Natural killer cell (primary cell): ENCODE measurements at places on chromosomes 6 and 20. TPM values are rescaled to one million over a fixed set of nuclear protein-coding genes. Genes with fewer than 3 reads are reported as not detected.

GRCh38 chr6:123635567-123635966 lies 1.2 kb downstream of the TRDN start:
- DNase-seq = no peak

GRCh38 chr20:48384147-48384818 lies 443.5 kb downstream of the PREX1 start:
- DNase-seq = no peak

GRCh38 chr6:37547564-37548061 lies 47.9 kb upstream of the CCDC167 start:
- DNase-seq = peak; percentile 63

Gene ESR1
- 0.11 TPM for total RNA-seq

DNA sequence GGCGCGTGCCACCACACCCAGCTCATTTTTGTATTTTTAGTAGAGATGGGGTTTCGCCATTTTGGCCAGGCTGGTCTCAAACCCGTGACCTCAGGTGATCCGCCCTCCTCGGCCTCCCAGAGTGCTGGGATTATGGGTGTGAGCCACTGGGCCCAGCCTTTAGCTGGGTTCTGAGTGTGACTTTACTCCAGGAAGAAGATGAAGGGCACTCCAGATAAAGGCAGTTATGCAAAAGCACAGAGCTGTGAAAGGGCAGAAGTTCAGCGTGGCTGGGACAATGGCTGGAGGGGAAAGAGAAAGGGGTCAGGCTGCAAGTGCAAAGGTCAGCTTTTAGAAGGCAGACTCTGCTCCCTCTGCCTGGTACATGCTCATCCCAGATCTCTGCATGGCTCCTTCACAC lies 39.7 kb downstream of the MAP3K5 start:
- no peak for DNase-seq

Gene TXLNB
- total RNA-seq = 0.93 TPM
